Cardiac muscle cell (in vitro differentiated cells and primary cell): ENCODE measurements at places on chromosomes 16 and 17. TPM values are rescaled to one million over a fixed set of nuclear protein-coding genes. Genes with fewer than 3 reads are reported as not detected.

QPRT gene
- polyA plus RNA-seq: 213 and 266 TPM in 2 replicates

ZFP3 gene
- polyA plus RNA-seq: 1.5 and 2.4 TPM in 2 replicates

KDM6B gene
- polyA plus RNA-seq: 9.0 and 9.7 TPM in 2 replicates

KIF18B gene
- polyA plus RNA-seq: 4.1 and 22.2 TPM in 2 replicates

FSCN2 gene
- polyA plus RNA-seq: 1.5 and 2.4 TPM in 2 replicates

DBNDD1 gene
- 5.1 and 7.0 TPM in 2 replicates for polyA plus RNA-seq

TVP23A gene
- 0.87 and 2.1 TPM in 2 replicates for polyA plus RNA-seq

SCNN1B gene
- polyA plus RNA-seq: not detected in 2 replicates

CD79B gene
- 0.23 TPM in 1 of 2 replicates, not detected in the other for polyA plus RNA-seq

ATF7IP2 gene
- 59.4 and 93.5 TPM in 2 replicates for polyA plus RNA-seq

AP1G1 gene
- 14.7 and 21.1 TPM in 2 replicates for polyA plus RNA-seq

CDRT15L2 gene
- polyA plus RNA-seq: not detected in 2 replicates

SUPT6H gene
- polyA plus RNA-seq: 29.7 and 33.7 TPM in 2 replicates

SOST gene
- 0.10 and 4.1 TPM in 2 replicates for polyA plus RNA-seq

PHOSPHO1 gene
- polyA plus RNA-seq: not detected in 2 replicates

SALL1 gene
- polyA plus RNA-seq: 4.2 and 5.6 TPM in 2 replicates

CA4 gene
- polyA plus RNA-seq: 0.97 and 3.8 TPM in 2 replicates

OR1A1 gene
- polyA plus RNA-seq: not detected in 2 replicates

KRT39 gene
- not detected in 2 replicates for polyA plus RNA-seq

BICDL2 gene
- 0.19 TPM in 1 of 2 replicates, not detected in the other for polyA plus RNA-seq

CSH1 gene
- not detected in 2 replicates for polyA plus RNA-seq

HID1 gene
- 45.4 and 57.3 TPM in 2 replicates for polyA plus RNA-seq

OTOA gene
- not detected in 2 replicates for polyA plus RNA-seq

PYY gene
- polyA plus RNA-seq: 0.77 TPM in 1 of 2 replicates, not detected in the other

NPIPB8 gene
- 1.4 and 2.4 TPM in 2 replicates for polyA plus RNA-seq

XYLT1 gene
- 3.1 and 4.8 TPM in 2 replicates for polyA plus RNA-seq

MILR1 gene
- polyA plus RNA-seq: not detected in 2 replicates

C16orf46 gene
- polyA plus RNA-seq: 0.60 and 1.7 TPM in 2 replicates
